ENCODE measurements at places on chromosomes 3 and 15. TPM values are rescaled to one million over a fixed set of nuclear protein-coding genes. Genes with fewer than 3 reads are reported as not detected.

DNA sequence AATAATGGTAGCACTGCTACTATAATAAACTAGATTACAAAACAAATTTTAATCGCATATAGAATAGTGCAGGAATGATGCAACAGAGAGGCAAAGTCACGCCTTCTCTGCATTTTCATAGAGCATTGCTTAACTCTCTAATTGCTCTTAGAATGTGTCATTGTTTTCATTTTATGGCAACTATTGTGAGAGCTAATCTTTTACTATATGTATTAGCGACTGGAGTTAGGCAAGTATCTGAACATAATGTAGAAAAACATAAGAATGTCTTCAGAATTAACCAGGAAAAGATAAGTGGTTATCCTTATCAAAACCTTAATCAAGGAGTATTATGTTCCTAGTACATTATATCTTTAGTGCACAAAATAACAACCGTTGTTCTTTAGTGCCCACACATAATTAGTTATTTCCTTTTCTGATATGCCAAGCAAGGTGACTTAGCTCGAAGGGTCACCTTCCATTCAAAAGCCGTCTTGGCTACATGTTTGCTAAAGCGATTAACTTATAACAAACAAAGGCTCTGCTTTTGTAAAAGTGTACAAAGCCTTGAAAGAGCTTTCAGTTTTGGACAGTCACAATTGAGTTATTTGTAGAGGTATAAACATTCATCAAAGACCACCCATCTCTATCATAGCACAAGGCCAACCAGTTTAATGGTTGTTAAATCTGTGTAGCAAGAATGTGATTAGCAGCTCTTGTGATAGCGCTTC lies 1328.9 kb downstream of the ROBO2 start:
- no peak for DNase-seq

GRCh38 chr3:127699416-127700300 lies 26.9 kb downstream of the ABTB1 start:
- DNase-seq, result no peak

- DNase-seq, result peak; percentile 5
Observed at GRCh38 chr15:72515591-72516389, 41.7 kb downstream of the ARIH1 start.

LIPH gene
- polyA plus RNA-seq, result 1.1 TPM

PDZRN3 gene
- 41.4 TPM for polyA plus RNA-seq

All from renal cortex interstitium (tissue), 15 donors.